ENCODE measurements at places on chromosomes 16 and 17.

DNA sequence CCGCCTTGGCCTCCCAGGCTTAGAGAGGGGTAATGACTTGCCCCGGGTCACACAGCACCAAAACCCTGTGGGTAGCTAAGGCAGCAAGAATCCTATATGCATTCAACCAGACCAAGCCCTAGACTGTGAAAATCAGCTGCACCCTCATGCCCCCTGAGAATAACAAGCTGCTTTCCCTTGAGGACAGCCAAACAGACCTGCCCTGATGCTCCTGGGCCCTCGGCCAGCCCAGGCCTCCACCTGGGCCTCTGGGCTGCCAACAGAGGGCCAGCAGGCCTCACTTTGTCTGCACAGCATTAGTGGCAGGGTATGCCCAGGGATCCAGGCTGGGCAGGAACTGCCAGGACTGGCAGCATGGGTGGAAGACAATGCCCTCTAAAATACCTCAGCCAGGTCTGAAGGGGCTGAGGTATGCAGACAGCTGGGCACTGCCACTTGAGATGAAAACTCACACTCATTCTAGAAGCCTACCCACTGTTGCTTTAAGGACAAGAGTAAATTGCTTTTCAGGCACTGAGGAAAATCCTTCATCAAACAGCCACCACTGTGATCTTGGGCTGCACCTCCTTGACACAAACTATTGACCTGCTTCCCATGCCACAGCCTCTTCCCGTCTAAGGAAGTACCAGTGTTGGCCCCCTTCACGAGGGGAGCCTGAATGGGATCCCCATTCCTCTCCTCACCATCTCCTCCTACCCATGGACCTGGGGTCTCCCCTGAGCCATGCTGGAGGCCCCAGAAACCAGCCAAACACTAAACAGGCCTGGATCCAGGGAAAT lies 8.8 kb downstream of the ST3GAL2 start:
- DNase-seq = no peak

DNA sequence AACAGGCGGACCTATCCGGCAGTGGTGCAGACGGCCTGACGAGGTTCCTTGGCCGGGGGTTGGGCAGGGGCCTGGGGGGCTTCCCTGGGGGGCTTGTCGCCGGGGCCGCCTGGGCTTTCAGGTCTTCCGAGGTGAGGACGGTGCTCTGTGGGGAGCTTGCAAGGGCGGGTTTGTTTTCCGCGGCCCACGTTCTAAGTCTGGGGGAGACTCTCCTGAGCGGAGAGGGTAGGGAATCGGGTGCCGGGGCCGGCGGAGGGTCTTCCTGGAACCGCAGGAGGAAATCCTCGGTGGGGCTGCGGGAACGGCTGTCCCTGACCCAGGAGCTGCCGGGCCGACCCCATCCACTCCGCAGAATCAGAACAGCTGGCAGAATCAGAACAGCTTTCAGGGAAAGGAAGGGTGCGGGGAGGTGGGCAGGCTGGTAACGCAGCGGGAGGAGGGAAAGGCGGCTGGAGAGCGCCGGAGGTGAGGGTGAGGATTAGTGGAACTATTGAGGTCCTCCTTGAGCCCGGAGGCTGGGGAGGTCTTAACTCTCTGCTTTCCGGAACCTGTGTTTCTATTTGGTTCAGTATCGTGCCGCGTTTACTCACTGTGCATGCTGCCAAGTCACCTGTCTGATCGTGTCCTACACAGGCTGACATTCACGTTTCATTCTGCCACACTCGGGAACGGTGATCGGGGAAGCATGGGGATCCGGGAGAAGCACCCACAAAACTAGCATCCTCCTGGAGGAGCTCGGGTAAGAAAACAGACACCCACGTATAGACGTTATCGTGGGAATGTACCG lies 28.9 kb downstream of the CPSF4L start:
- no peak for DNase-seq

DNA sequence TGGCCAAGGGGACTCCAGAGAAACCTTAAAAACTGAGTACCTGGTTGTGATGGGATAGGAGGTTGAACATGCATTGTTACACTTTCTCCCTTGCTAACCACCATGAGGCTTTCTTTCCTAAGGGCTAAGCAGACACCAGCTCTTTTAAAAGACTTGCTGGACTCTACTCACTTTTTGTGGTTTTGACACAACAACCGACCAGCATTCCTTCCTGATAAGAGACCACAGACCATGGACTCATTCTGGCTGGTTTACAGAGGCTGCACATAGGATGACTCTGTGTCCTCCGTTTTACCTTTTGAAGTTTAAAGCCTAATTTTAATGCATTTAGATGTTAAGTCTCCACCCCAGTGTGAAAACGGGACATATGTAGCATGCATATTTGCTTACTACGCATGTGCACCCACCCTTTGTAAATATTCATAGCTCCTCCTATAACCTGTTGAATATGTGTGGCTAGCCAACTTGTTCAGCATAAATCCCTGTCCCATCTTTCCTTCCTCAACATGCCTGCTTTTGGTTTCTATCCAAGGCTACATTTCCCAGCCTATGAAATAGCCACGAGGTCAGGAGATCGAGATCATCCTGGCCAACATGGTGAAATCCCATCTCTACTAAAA lies 475.9 kb downstream of the GRIN2A start:
- DNase-seq = no peak

GRCh38 chr16:23768581-23768980 lies 13.8 kb downstream of the CHP2 start:
- no peak for DNase-seq

DNA sequence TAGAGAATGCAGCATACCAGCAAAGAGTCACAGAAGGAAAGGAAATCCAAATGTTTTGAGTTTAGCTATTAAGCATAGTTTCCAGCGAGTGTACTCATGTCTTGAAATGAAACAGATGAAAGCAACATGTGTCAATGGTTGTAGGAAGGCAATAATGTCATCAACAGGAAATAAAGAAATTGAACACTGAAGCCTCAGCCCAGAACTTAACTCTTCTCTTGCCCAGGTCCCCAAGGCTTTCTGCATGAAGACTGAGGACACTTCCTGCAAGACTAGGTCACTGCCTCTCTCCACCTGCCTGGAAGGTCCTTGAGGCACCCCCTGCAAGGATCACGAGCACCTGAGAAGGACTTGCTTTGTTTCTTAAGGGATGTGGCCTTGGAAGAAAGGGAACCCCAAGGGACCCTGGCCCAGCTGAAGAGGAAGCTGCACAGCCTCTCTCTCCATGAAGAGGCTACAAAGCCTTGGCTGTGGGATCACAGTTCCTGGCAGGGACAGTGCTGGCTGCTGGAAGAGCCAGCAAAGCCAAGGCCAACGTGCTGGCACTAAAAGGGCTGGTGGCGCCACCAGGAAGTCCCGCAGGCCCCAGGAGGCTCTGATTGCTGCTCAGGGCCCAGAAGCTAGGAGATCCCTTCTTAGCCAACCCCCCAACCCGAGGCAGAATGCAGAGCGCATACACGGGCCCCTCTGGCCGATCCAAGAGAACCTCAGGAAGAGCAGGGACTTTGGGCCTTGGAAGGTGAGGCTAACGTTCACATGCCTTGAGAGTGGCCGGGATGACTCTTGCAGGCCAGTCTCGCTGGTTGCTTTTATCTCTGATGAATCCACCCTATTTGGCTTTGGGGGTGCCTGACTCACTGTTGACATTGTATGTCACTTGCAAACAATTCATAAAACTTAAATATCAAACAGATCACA lies 23.4 kb upstream of the AXIN2 start:
- no peak for DNase-seq

GRCh38 chr16:87234601-87235000 lies 82.6 kb downstream of the C16orf95 start:
- DNase-seq = no peak
